ENCODE measurements at places on chromosomes 12 and 14. TPM values are rescaled to one million over a fixed set of nuclear protein-coding genes. Genes with fewer than 3 reads are reported as not detected.

DNA sequence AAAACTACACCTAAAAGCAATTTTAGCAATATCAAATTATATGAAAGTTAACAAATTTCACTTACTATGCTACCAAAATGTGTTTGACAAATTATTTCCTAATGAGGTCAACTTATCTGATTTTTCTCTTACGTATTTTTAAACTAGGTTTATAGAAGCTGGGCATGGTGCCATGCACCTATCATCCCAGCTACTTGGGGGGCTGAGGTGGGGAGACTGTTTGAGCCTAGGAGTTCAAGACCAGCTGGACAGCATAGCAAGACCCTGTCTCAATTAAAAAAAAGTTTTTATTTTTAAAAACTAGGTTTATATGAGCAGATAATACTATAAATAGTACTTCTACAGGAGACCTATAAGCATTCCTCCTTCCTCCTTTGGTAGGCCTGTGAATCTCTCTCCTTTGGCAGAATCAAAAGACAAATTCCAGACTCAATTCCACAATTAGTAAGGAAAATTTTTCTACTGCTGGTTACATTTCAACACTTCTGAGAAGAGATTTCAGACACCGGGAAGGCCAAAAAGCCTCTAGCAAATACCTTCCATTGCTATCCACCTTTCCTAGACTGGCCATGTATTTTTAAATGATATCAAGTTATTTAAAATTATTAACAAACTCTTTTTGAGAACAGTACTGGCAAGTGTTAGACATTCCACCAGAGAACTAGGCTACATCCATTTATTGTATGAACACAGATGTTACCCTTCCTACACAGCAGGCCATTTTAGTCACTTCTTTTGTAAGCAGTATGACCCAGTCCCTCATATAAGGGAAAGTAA, 34.4 kb downstream of the CDK17 start:
- no peak for DNase-seq

- no peak for DNase-seq
Measured at GRCh38 chr14:52307376-52307775, 6.7 kb upstream of the PTGER2 start.

- DNase-seq: peak; percentile 93
Measured at GRCh38 chr14:105481886-105482457, 4.7 kb upstream of the CRIP1 start.

The CELA1 gene
- total RNA-seq: not detected

The PARP2 gene
- total RNA-seq: 35.7 TPM

DNA sequence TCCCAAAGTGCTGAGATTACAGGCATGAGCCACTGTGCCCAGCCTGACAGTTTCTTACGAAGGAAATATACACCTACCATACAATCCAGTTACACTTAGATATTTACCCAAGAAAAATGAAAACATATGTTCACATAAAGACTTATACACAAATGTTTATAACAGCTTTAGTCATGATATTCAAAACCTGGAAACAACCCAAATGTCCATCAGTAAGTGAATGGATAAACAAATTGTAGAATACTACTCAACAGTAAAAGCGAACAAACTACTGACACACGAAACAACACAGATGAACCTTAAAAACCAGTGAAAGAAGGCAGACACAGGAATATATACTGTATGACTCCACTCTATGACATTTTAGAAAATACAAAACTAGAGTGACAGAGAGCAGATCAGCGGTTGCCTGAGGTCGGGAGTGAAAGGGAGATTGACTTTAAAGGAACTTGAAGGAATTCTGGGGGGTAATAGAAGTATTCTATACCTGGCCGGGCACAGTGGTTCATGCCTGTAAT, 83.6 kb downstream of the SPRING1 start:
- DNase-seq: no peak

The TPH2 gene
- not detected for total RNA-seq

DNA sequence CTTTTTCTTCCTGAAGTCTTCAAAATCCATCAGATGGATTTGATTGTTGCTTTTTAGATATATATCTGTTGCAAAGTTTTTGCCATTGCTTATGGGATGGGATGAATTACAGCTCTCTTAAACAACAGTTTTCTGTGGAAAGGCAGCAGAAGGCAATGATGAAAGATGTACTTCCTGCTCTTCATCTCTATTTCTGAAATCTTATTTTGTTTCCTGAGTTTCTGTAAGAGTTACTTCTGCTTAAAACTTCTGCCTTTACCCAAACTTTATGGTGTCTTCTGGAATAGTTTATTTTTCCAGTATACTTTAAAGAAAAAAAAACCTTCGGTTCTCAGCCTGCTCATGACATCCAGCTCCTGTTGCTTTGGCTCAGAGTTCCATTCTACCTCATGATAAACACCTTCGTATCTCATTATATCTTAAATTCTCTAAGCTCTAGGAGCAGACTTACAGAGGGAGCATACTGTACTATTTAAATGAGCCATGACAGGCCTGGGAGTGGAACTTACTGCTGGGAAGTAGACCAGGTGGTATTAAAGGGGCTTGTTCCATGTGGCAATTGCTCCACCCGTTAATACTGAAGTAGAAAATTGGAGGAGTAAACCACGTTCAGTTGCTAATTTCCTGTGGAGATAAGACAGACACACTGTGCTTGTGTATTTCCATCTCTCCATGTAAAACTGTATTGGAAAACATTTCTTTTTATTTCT, 288.4 kb downstream of the FBXL14 start:
- no peak for DNase-seq

- no peak for DNase-seq
Measured at GRCh38 chr14:91221270-91221669, 23.2 kb downstream of the GPR68 start.

The POU6F1 gene
- 4.7 TPM for total RNA-seq

DNA sequence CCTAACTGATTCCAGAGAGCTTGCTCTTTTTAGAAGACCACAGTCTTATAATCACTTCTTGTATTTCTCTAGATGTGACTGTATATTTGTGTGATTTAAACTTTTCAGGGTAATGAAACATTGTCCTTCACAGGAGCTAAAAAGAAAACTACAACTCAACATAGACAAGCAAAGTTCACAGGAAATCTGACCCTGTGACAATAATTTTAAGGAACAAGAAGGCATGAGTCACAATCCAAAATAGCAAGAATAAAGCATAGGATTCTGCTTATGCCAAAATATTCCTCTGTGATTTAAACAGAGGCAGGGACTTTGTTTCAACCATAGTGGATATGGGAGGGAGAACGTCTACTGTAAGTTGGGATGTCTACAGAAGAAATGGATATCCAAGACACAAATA, 44.3 kb downstream of the GPR65 start:
- no peak for DNase-seq

- DNase-seq: no peak
Measured at GRCh38 chr14:63727231-63727735, 582 bp downstream of the SGPP1 start.

Measured in NCI-H460 (cell line).